Activated CD4-positive, alpha-beta T cell treated with anti-CD3 and anti-CD28 coated beads, Interleukin-2, amount 10 ng/mL, durations not matched to agents 24 days and 14 days (primary cell): ENCODE measurements at places on chromosomes 11 and 22. TPM values are rescaled to one million over a fixed set of nuclear protein-coding genes. Genes with fewer than 3 reads are reported as not detected.

GRCh38 chr11:132158091-132158490, 787.7 kb downstream of the NTM start:
- H3K27ac ChIP-seq: no peak overlapping the region
- no peaks in the 10 kb centered on the region for H3K36me3 ChIP-seq
- H3K4me3 ChIP-seq: no peak overlapping the region
- H3K27me3 ChIP-seq: no peaks in the 10 kb centered on the region
- DNase-seq: no peak

DNA sequence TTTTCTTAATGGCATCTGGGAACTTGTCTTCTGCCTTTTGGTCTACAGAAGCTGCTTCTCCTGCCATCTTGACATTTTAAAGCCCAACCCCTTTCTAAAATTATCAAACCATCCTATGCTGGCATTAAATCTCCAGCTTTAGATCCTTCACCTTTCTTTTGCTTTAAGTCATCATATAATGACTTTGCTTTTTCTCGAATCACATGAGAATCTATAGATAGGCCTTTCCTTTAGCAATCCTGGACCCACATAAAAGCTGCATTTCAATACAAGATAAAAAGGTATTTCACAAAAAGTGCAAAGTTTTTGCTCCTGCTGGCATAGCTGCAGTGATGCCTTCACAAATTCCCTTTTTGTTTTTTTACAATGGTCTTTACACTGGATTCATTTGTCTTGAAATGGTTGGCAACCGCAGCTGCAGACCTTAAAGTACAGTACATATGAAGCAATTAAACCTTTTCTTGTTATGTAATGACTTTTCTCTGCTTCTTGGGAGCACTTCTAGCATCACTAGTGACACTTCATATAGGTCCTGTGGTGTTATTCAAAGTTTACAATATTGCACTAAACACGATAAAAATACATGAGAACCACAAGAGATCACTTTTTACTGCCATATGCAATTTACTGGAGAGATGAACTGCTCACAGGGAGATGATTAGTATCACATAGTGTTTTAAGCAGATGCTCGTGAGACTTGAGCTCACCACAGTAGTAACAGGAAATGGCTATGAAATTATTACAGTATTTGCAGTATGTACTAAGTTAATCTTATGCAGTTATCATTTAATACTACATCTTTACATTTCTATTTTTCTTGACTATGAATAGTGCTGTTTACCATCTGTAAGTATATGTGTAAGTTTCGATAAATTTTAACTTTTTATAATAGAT, 41.6 kb downstream of the ACER3 start:
- H3K4me1 ChIP-seq: peaks cover 2% of the 10 kb centered on the region
- no peaks in the 10 kb centered on the region for H3K36me3 ChIP-seq
- no peak for DNase-seq
- no peak overlapping the region for H3K27ac ChIP-seq

DNA sequence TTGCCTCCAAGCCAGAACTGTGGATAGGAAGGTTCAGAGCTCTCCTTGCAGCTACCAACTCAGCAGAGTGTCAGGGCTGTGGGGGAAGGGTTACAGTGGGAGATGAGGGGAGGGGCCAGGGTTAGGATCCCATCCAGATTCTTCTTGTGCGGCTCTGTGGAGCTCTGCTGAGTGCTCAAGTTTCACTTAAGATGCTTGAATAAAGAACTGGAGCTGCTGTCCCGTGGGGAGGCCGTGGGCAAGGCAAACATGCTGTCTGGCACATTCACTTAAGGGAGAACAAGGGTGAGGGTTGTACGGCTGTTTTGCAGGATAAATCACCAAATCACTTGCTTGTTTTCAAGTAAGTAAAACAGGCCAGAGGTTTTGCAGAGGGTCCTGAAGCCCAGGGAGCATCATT, 197.1 kb downstream of the FAM76B start:
- H3K4me3 ChIP-seq: no peak overlapping the region
- DNase-seq: no peak
- no peaks in the 10 kb centered on the region for H3K27me3 ChIP-seq

OR8D1 gene
- not detected in 2 replicates for total RNA-seq

MOV10L1 gene
- not detected in 2 replicates for total RNA-seq

DNA sequence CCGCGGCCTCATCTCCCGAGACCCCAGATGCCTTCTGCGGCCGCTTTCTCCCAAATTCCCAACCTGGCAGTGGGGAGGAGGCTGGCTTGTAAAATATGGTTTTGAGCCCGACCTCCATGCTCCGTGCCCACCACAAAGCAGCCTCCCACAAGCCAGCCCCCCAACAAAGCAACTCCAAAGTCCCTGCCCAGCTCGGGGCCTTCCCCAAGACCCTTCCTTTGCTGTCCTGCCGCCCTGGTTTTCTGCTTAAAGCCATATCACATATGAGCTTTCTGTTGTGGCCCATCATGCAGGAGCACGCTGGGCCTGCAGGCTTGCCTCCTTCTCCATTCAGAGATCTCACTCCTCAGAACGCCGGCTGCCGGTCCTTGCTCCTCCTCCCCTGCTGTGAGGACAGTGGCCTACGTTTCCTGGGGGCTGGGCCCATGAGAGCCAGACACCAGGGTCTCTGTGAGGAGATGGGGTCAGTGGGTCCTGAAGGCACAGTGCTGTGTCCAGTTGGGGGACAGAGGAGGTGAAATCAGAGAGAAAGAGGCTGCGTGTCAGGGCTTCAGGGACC, 680.0 kb downstream of the BRD1 start:
- H3K27ac ChIP-seq: no peak overlapping the region
- no peak overlapping the region for H3K4me3 ChIP-seq
- no peaks in the 10 kb centered on the region for H3K4me1 ChIP-seq
- DNase-seq: no peak

DNA sequence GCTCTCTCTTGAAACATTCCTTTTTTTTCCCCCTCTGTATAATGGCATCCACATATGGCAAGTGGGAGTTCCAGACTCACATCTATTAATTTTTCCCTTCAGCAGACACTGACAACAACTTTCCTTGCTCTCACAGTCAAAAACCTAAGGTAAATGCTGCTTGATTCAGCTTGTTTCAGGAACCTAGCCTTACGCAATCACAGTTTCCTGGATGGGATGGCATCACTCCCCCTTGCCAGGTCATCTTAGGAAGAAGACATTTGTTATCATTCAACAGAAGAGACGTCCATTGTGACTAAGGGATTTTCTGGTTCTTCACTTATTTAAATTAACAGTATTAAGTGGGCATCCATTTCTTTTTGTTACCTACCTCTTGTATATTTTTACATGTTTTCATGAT, 112.0 kb upstream of the PDGFD start:
- no peak for DNase-seq
- H3K4me1 ChIP-seq: no peaks in the 10 kb centered on the region
- H3K36me3 ChIP-seq: no peaks in the 10 kb centered on the region
- H3K27me3 ChIP-seq: no peaks in the 10 kb centered on the region

- DNase-seq: peak; percentile 97
- peak within 1 kb of the TSS; percentile 81 for H3K4me3 ChIP-seq
- H3K36me3 ChIP-seq: no peaks in the 10 kb centered on the region
- H3K27me3 ChIP-seq: peaks cover 23% of the 10 kb centered on the region
- H3K27ac ChIP-seq: peak within 1 kb of the TSS; percentile 26
- peaks cover 21% of the 10 kb centered on the region for H3K4me1 ChIP-seq
These were observed at the start of gene TMEM86A for GRCh38 chr11:18698341-18699268. Gene TMEM86A (plus strand): TSS chr11:18698779. CDS start chr11:18698887, 108 bp downstream.

MRGPRX2 gene
- total RNA-seq: 0.12 and 0.21 TPM in 2 replicates

DAGLA gene
- 0.09 and 0.14 TPM in 2 replicates for total RNA-seq

DNA sequence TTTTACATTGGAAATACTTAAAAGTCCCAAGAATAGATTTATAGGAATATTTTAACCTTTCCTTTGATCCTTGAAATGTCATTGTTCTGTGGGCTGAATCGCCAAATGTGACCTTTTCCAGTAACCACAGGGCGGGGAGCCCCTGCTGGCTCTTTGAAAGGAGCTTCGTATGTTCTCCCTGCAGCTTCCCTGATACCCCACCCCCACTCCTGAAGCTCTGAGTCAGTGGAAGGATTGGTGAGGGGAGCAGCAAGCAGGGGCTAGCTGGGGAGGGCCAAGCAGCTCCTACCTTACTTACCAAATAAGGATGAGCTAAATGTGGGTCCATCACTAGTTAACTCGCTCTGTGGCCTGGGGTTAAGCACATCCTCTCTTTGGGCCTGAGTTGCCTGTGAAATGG, 87.7 kb downstream of the CHST1 start:
- no peak overlapping the region for H3K27ac ChIP-seq
- no peak for DNase-seq
- no peaks in the 10 kb centered on the region for H3K36me3 ChIP-seq
- peaks cover 3% of the 10 kb centered on the region for H3K27me3 ChIP-seq

DNA sequence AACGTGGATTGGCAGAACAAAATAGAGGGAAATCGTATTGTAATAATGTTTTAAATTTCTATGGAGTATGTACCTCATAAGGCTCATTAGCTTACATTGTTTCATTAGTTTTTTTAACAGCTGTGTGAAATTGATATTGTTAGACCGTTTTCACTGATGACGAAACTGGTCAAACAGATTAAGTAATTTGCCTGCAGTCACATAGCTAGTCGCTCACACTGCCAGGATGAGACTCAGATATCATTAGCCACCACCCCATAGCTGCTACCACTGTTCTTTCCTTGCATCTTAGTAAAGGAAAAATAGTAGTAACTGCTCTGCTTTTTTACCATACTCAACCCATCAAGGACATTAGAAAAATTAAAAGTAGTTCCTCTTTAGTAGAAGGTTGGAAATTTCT, 64.0 kb downstream of the DKK3 start:
- no peaks in the 10 kb centered on the region for H3K27me3 ChIP-seq
- no peak overlapping the region for H3K4me3 ChIP-seq
- H3K4me1 ChIP-seq: peaks cover 2% of the 10 kb centered on the region
- DNase-seq: no peak

PLAAT5 gene
- total RNA-seq: not detected in 2 replicates

- no peak for DNase-seq
- H3K27me3 ChIP-seq: peaks cover 59% of the 10 kb centered on the region
- H3K36me3 ChIP-seq: no peaks in the 10 kb centered on the region
- H3K4me3 ChIP-seq: no peak overlapping the region
These were observed 101.3 kb upstream of the E2F8 start for GRCh38 chr11:19342036-19342435.

DNA sequence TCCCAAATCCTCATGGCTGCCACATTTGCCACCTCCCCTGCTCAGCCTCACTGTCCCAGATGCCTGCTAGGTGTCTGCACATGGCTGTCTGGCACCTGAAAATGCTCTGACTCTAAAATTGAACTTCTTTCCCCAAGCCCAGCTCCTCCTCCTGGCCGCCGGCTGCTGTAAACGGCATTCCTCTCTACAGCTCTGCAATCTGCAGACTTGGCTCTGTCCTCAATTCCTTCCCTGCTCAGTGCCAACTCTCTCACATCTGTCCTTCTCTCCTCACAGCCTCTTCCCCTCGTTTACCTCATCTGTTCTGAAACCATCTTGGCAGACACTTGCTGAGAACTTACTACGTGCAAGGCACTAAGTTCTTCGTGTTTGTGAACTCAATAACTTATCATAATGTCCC, 169.4 kb upstream of the SYT13 start:
- H3K4me3 ChIP-seq: no peak overlapping the region
- DNase-seq: no peak
- H3K27me3 ChIP-seq: peaks cover 3% of the 10 kb centered on the region

GRCh38 chr11:79269611-79270307, 171.1 kb downstream of the TENM4 start:
- H3K27me3 ChIP-seq: no peaks in the 10 kb centered on the region
- no peak overlapping the region for H3K4me3 ChIP-seq
- H3K4me1 ChIP-seq: no peaks in the 10 kb centered on the region

COX8A gene
- 302 TPM in 2 replicates for total RNA-seq

NRGN gene
- 4.4 and 5.4 TPM in 2 replicates for total RNA-seq

DNA sequence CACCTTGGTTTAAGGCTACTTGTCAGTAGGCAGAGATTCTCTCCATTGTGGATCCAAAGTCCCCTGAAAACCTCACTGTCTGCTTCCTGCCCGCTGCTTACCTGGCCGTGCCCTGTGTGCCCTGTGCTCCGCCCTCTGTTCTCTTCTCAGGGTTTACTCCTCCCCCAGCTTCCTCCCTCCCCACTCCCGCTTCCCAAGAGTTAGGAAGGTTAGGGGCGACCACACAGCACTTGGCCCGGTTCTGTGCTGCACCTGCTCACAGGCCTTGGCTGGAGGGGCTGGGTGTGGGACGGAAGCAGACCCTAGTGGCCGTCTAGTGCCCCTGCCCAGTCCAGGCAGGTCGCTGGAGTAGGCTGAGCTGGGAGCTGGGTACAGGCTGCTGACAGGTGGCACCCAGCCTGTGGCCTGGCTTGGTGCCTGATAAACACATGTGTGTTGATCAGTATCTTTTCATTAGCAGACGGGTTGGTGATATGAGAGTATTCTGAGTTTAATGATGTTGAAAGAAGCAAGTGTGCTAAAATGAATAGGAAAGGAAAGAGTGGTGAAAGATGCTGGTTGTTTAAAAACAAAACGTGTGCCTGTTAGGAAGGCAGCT, 40.5 kb downstream of the GRAMD4 start:
- peaks cover 20% of the 10 kb centered on the region for H3K4me1 ChIP-seq
- H3K27me3 ChIP-seq: no peaks in the 10 kb centered on the region
- DNase-seq: no peak
- H3K27ac ChIP-seq: peak overlapping the region; percentile 85
- peaks cover 8% of the 10 kb centered on the region for H3K36me3 ChIP-seq

DNA sequence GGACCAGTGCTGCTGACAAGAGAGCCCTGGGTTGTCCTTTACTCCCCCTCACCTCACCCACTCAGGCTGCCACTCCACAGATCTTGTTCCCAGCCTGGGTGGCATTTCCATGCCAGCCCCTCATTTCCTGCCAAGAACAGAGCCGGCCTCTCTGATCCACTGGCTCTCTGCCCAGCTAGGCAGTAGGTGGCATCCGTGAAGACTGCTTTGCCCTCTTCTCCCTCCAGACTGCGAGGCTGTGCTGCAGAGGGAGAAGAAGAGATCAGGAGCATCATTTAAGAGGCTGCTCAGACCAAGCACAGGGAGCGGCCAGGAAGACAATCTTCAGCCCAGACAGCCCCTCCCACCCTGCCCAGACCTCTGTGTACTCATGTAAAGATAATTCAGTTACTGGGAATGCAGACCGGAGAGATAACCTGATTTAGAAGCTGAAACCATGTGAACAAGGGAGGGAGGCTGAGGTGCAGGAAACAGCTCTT, 126.9 kb upstream of the NCAM1 start:
- DNase-seq: no peak
- H3K36me3 ChIP-seq: no peaks in the 10 kb centered on the region
- H3K4me3 ChIP-seq: no peak overlapping the region
- H3K27me3 ChIP-seq: no peaks in the 10 kb centered on the region

SPTBN2 gene
- total RNA-seq: 0.88 and 1.6 TPM in 2 replicates
